Stimulated activated CD8-positive, alpha-beta memory T cell treated with anti-CD3 and anti-CD28 coated beads, Interleukin-4, amount 100 ng/mL, for 24 hours (primary cell): ENCODE measurements at places on chromosomes 3 and 15.

DNA sequence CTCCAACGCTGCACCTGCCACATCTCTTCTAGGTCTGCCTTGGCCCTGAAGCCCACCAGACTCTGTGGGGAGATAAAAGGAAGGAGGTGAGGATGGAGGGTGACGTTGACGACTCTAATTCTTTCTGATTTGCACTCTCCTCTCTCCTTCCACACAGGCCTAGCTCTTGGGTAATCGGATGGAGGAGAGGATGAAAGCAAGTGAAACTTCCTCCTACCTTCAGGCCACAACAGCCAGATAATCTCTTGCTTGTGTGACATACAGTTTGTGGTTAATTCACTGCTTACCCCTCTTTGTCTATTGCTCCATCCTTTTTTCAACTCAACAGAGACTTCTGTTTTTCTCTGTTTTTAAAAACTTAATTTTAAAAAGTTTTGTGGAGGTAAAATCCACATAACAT is 208.1 kb downstream of the SV2B start:
- DNase-seq: no peak

- DNase-seq: no peak
Measured at GRCh38 chr3:194951931-194952582, 266.4 kb downstream of the FAM43A start.

- DNase-seq: no peak
Measured at GRCh38 chr3:141268306-141268705, 36.7 kb downstream of the PXYLP1 start.

DNA sequence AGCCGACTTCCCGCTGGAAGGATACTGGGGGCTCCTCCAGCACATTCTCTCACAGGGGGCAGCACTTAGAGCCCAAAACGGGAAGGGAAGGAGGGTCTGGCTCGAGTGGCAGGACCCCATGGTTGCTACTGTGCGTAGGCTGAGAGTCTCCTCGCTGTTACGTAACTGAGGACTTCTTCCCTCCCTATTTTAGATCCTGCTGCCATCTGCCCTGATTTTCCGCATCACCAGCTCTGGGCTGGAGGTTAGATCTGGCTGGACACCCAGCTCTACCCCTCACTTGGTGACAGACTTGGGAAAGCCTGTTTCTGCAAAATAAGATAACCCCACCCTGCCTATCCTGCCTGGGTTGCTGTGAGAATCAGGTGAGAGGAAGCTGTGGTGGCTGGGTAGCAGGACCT is 47.7 kb downstream of the BDH1 start:
- DNase-seq: no peak

DNA sequence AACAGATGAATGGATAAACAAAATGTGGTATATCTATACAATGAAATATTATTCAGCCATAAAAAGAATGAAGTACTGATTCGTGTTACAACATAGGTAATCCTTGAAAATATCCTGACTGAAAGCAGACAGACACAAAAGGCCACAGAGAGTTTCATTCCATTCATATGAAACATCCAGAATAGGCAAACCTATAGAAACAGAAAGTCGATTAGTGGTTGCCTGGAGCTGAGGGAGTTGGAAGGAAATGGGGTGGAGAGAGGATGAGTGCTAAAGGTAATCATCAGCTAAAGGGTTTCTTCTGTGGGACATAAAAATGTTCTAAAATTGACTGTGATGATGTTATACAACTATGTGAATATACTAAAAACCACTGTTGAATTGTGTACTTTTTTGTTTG is 22.9 kb downstream of the FOXP1 start:
- DNase-seq: no peak

DNA sequence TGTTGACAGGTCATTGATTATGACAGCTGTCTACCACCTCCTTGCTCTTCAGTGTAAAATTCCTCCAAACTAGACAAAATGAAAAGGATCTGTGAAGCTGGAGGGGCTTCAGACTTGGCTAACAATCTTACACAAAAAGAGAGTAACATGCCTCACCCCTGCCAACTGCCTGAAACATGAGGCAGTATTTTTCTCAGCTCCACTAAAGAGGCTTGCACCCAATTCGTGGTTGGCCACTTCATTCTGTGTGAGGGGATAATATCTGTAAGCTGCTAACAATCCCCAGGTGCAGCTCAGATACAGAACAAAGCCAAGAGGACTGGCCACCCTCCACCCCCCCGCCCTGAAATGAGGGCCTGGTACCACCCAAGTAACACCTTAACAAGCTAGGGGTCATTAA is 2.8 kb downstream of the MB21D2 start:
- no peak for DNase-seq
